ENCODE measurements at places on chromosomes 6 and 20.

DNA sequence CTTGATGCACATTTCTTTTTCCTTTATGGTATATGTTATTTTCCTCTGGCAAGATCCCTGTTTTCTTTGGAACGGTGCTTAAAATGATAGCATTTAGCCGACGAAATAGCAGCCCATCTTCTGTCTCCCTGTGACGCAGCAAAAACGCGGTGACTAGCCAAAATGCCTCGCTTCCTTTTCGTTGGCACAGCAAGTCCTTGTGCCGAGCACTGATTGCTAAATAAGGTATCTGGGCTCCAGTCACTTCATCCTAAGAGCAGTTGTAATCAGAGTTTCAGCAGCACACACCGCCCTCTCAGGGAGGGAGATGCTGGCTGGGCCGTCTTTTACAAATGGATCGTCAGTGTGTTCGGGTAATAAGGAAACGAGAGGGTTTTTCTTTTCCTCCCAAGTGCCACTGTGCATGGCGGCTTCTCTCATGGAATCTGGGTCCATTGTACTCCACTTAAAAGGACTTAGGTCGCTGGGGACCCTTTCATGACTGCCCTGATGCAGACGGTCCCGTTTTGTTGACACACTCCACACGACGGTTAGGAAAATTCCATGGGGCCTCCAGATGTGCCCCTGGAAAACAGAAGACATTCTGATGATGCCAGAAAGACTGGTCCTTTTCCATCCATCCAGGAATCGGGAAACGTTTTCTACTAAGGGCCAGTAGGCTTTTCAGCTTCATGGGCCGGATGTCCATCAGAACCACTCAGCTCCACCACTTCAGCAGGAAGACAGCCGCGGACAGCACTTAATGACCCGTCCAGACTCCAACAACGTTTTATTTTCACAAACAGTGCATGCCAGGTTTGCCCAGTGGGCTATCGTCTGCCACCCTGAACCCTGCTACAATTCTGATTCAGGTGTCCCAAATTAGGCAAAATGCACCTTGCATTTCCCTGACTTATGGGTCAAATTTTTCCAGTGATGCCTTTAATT, 185.5 kb downstream of the CDH4 start:
- no peak for DNase-seq

- DNase-seq: no peak
Measured at GRCh38 chr6:167396659-167397490, 72.0 kb downstream of the TTLL2 start.

- no peak for DNase-seq
Measured at GRCh38 chr20:45320948-45321595, 13.0 kb upstream of the MATN4 start.

DNA sequence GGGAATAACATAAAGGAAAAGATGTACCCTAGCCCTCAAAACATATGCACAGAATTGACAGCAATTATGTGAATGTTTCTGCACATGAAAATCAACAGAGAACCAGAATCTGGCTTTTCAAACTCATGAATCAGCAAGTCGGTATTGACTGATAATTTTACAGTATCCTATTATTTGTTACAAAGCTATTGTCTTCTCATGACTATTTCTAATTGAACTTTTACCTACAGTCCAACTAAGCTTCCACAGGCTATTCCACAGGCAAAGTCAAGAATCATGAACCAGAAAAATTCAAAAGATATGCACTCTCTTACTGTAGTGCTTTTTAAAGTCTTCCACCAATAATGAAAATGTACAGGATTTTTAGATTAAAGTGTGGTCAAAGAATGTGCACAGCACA, 49.1 kb upstream of the DST start:
- no peak for DNase-seq

GRCh38 chr20:10131732-10132345, 86.8 kb upstream of the SNAP25 start:
- DNase-seq: no peak

Data from endothelial cell (in vitro differentiated cells).